ENCODE measurements at places on chromosomes 16 and 17.
A peak's percentile ranks its signal among the peaks of the same experiment; 100 is the strongest.

GRCh38 chr16:66247516-66248481 lies 118.7 kb upstream of the CDH5 start:
- DNase-seq: peak; percentile 71

GRCh38 chr16:12132290-12132689 lies 155.8 kb downstream of the SNX29 start:
- DNase-seq: peak; percentile 73

- DNase-seq: no peak
Measured at GRCh38 chr17:70653850-70654249, 484.5 kb downstream of the KCNJ2 start.

- DNase-seq: peak; percentile 46
Measured at GRCh38 chr16:58124601-58124915, 4.6 kb downstream of the CFAP20 start.

DNA sequence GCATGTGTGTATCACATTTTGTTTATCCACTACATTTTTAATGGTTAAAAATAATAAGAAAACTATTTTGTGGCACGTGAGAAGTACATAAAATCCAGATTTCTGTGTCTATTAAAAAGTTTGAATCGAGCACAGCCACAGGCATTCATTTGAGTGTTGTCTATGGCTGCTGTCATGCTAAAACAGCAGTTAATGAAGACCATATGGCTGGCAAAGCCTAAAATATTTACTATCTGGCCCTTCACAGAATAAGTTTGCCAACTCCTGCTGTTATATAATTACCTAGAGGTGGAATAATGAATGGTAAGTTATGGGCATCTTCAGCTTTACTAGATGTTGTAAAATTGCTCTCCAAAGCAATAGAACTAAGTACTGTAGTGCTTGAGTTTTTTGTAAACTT lies 30.5 kb downstream of the TMEM98 start:
- DNase-seq: peak; percentile 76

GRCh38 chr16:80710918-80711317 lies 93.5 kb downstream of the CDYL2 start:
- DNase-seq: no peak

DNA sequence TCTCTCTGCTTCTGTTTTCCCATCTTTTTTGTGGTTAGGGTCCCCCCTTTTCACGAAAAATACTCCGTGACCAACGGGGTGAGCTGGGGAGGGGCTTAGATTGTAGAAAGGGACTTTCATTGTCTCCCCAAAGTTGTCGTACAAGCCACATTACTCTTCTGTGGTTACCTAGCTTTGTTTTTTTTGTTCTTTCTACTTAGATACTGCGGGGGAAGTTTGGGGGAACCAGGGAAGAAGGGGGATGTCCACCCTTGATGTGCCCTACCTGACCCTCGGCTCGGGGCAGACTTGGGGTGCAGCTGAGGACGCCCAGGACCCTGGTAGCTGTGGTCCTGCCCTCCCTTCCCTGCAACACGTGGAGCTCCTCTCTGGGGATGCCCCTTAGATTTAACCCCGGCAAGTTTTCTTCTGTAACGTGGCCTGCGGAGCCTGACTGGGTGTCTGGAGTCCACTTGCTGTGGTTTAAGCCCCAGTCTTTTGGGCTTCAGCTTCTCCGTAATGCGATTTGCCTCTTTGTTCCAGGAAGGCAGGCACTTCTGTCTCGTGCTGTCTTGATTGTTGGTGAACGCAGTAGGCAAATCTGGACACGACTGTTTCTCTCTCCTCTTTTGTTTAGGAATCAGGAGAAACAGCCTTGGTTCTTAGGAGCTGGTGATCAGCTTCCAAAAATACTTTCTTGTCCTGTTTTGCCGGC lies 892 bp downstream of the ABCC1 start:
- peak; percentile 63 for DNase-seq

- no peak for DNase-seq
Measured at GRCh38 chr16:49150341-49150740, 131.3 kb downstream of the CBLN1 start.

DNA sequence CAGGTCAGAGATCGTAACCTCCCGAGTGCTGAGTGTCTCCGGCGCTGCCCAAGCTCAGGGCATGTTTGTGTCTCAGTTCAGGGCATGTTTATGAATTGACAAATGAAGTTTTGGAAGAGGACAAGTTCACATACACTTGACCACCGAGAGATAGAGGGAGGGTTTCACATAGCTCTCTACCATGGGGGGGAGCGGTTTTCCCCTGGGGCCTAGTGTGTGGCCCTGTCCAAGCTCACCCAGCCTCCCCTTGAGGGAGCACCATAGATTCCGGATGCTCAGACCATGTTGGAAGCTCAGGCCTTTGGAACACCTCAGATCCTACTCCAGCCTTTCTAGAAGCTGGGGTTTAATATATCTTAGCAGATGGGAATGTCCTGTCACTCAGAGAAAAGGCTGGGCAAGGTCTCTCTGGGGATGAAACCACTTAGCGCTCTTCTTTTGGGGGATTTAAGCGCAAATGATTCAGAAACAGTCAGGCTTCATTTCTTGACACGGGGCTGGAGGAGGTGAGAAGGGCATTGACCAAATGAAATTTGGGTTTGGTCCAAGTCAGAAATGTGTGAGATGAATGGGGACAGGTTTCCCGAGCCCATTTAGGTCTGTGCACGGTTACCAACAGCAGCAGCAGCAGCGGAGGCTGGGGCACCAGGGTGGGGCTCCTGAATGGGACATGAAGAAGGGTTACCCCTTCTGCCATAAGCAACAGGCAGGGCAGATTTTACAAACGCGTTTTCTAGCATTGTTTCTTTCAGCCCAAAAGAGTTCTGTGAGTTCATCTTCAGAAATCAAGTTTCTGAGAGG lies 96.6 kb downstream of the METRNL start:
- no peak for DNase-seq

- no peak for DNase-seq
Measured at GRCh38 chr17:32327911-32328310, 14.1 kb downstream of the C17orf75 start.

DNA sequence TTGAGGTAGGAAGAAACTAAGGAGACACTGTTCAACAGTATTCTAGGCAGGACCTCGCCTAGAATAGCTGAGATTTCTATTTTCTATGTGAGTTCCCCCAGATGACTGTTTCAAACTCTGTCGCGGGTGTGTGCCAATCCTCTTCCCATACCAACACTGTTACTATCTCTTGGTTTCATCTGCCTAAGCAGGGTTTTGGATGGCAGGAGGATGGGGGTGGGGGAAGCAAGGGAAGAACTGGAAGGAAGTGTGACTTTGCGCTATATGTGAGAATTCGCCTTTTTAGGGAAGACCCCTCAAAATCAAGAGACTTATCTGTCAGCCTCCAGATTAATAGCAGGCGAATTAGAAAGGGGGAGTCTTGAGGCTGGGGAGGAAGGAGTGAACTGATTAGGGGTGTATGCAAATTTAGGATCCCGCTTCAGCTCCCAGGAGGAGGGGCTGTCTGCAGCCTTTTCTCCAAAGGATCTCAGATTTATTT lies 521 bp upstream of the G6PC3 start:
- DNase-seq: peak; percentile 59

- DNase-seq: no peak
Measured at GRCh38 chr17:77288115-77288619, 147.4 kb downstream of the SEC14L1 start.

GRCh38 chr16:4060823-4061222 lies 55.4 kb downstream of the ADCY9 start:
- peak; percentile 26 for DNase-seq

DNA sequence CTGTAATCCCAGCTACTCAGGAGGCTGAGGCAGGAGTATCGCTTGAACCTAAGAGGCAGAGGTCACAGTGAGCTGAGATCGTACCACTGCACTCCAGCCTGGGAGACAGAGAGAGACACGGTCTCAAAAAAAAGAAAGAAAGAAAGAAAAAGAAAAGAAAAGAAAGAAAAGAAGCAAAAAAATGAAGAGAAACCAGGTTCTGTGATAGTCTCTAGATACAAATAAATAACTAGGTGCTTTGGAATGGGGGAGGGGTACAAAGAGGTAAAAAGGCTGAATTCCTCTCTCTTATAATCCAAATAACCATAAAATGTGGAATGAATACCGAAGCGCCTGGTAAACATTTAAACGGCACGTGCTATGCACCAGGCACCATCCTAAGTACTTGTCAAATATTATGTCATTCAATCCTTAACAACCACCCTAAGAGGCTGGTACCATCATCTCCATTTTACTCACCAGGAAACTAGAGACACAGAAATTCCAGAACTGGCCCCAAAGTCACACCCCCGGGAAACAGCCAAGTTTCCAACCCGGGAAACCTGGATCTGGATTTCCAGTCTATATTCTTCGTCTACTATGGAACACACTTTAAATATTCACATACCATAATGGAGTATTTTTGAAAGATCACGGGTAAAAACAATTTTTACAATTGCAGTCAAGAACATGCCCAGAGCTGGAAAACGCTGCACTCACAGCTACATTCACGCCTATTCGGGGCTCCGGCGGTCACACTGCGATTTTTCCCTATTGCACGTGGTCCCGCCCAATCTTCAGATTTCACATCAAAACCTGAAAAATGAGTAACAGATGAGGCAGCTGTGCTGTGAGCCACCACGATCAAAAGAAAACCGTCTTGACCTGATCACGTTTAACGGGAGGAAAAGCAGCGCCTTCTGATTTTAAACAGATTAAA lies 10.5 kb downstream of the NXN start:
- peak; percentile 62 for DNase-seq

- peak; percentile 94 for DNase-seq
Measured at GRCh38 chr17:77602062-77602746, 356.3 kb upstream of the TNRC6C start.

DNA sequence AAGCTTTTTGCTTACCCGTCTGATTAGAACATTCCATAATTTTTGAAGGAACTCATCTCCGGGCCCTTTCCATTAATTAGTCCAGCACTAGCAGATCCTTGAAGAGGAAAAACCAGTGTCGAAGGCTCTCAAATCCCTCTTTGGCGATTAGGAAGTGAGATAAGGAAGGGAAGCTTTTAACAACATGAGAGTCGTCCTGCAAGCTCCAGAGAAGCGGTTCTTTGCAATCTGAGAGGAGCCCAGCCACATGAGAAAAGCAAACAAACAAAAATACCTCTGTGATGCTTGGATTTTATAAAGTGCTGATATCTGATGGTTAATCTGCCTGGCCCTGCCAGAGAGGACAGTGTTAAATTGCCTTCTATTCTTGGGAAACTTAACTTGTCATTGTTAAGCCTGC lies 339.8 kb upstream of the SALL1 start:
- peak; percentile 15 for DNase-seq

DNA sequence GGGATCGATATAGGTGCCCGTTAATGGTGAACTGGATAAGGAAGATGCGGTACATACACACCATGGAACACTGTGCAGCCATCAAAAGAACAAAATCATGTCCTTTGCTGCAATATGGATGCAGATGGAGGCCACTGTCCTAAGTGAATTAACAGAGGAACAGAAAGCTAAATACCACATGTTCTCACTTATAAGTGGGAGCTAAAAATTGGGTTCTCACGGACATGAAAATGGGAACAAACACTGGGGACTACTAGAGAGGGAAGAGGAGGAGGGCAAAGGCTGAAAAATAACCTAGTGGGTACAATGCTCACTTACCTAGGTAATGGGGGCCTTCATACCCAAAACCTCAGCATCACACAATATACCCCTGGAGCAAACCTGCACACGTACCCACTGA lies 302.6 kb downstream of the XYLT1 start:
- no peak for DNase-seq

GRCh38 chr17:413706-414380 lies 61.2 kb upstream of the RPH3AL start:
- DNase-seq: no peak

- DNase-seq: peak; percentile 84
Measured at GRCh38 chr17:40121181-40122135, at the start of gene MSL1. MSL1 (plus strand) TSS chr17:40121971; CDS start chr17:40122613, 642 bp downstream.

DNA sequence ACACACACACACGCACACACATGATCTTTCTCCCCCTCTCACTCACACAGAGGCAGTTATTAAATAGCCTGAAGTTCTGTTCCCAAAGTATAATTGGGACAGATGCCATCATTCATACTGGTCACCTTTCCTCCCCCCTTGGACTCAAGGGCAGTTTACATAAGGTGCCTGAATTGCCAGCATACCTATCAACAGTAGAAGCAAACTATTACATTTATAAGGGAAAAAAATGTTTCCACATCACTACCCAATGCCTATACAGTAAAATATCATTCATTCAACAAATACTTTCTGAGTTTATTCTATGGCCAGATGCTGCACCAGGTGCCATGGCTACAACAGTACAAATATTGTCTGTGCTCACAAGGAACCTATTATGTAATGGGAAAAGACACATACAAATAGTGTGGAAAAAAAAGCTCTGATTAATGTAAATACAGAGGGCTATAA lies 6.3 kb downstream of the CNTD1 start:
- DNase-seq: no peak

DNA sequence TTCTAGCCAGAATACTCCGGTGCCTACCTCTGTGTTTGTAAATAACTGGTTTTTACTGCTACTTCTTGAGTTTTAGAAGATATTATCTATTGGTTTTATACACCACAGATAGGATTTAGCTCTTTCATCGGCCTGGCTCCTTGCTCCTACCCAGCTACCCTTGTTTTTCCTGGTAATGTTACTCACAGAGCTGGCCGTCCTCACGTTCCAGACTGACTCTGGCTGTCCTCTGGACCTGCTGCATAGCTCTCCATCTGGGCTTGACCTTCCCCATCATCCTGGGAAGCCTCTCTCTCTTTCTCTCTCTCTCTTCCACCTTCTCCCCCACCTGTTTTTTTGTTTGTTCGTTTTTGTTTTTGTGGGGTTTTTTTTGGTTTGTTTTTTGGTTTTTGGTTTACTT lies 51.5 kb downstream of the MPRIP start:
- DNase-seq: no peak

GRCh38 chr16:9308356-9308801 lies 216.9 kb downstream of the HAPSTR1 start:
- DNase-seq: no peak

DNA sequence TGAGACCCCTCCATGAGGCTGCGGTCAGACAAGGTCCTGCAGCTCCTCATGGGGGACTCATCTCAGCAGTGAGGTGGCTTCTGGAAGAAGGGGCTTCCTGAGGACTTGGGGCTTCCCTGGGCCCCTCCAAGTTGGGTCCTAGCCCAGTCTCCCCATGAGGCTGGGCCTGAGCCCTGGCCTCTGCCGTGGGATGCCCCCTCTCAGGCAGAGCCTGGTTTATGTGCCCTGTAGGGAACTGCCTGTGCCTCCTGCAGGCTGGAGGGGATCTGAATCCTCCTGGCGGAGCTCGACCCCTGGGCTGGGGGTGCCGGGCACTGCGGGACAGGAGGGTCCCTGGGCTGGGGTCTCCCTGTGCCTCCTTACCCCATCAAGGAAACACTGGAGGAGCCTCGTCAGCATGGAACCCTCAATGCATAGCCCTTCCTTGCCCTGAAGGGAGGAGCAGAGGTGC lies 45.8 kb downstream of the TNFRSF13B start:
- DNase-seq: no peak

Data from EH (cell line).